ENCODE measurements at places on chromosomes 13 and 19. TPM values are rescaled to one million over a fixed set of nuclear protein-coding genes. Genes with fewer than 3 reads are reported as not detected.

Gene DCT
- total RNA-seq: not detected

Gene ATP4B
- total RNA-seq: not detected

DNA sequence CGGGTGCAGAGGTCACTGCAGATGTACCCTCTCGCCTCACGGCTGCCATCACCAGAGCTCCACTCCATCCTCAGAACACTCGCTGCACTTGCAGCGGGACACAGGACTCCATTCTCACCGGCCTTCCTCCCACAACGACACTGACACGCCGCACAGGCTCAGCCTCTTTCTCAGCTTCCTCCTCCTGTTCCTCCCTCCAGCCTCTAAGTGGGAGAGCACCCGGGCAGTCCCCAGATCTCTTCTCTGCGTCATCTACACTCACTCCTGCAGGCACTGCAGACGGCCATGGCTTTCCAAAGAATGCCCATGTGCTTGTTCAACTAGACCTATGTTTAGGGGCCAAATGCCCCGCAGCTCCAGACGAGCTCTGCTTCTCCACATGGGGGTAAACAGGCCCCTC is 14.3 kb upstream of the FKRP start:
- DNase-seq: no peak

Gene APC2
- total RNA-seq: under 0.01 TPM

- no peak for DNase-seq
Observed at GRCh38 chr13:31468114-31468902, 268.5 kb downstream of the B3GLCT start.

DNA sequence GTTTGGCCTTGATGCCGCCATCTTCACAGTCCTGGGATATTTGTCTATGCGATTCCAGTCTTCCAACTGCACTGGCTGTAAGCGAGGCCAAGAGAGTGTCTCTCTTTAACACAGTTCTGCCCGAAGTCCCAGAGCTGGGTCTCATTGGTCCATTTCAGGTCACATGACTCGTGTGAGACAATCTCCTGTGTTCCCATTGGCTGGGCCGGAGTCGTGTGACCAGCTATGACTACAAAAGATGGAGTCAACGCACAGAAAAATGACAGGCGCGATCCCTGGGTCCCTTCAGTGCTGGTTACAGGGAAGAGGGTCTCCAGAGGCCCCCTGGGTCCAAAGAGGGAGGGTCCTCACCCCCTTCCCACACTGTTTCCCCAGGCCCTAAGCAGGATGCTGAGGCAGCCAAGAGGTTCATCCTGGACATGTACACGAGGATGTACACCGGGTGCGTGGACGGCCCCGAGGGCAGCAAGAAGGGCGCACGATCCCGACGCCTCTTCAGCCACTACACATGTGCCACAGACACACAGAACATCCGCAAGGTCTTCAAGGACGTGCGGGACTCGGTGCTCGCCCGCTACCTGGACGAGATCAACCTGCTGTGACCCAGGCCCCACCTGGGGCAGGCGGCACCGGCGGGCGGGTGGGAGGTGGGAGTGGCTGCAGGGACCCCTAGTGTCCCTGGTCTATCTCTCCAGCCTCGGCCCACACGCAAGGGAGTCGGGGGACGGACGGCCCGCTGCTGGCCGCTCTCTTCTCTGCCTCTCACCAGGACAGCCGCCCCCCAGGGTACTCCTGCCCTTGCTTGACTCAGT is 15.9 kb upstream of the S1PR4 start:
- DNase-seq: no peak

Gene CTXN1
- 2.0 TPM for total RNA-seq

- DNase-seq: peak; percentile 63
Observed at GRCh38 chr19:4557144-4557970, 2.1 kb downstream of the SEMA6B start.

DNA sequence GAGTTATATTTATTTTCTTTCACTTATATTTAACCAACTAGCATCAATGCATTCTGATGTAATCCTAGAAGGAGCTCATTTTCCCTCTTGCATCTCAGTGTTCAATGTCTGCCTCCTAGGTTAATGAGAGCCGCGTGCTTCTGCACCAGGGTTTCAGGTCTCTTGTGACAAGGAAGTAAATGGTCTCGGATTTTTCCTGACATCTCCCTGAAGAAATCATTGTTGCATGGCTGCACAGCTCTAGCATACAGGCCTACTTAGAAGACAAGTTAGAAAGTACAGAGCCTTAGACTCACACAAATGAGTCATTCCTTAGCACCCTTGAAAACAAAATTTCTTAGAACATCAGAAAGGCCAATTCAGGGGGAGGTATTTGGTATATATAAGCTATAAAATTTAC is 57.2 kb upstream of the KLF12 start:
- no peak for DNase-seq

Gene TPP2
- 34.7 TPM for total RNA-seq

DNA sequence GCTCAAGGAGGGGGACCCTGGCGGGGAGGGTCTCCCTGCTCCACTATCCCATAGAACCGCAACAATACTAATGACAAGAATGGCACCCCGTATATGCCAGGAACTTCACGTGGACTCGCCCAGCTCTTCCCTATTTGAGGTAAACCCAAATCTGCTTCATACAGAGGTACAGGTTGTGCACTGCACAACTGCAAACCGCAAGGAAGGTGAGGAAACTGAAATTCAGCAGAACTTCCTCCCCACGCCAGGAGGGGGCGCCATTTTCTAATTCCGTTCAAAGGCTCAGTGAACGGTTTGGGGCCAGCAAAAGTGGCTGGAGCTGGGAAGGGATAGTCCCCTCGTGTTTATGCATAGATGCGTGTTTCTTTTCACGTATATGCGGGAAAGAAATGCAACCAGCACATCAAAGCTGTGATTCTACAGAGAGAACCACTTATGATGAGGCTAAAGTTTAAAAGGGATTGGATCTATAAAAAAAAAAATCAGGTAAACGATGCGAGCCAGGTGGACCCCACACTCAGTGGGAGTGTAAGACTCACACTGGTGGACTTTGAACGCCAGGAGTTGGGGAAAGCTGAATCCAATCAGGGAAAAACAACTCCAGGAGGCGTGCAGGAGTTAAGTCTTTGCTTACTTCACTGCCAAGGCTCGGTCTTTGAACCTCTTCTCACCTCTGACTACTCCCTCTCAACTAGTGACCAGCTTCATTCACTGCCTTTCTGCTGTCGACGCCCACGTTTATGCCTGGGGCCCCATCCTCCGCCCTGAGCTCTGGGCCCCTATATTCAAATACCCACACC is 20.3 kb downstream of the C19orf81 start:
- DNase-seq: peak; percentile 56

DNA sequence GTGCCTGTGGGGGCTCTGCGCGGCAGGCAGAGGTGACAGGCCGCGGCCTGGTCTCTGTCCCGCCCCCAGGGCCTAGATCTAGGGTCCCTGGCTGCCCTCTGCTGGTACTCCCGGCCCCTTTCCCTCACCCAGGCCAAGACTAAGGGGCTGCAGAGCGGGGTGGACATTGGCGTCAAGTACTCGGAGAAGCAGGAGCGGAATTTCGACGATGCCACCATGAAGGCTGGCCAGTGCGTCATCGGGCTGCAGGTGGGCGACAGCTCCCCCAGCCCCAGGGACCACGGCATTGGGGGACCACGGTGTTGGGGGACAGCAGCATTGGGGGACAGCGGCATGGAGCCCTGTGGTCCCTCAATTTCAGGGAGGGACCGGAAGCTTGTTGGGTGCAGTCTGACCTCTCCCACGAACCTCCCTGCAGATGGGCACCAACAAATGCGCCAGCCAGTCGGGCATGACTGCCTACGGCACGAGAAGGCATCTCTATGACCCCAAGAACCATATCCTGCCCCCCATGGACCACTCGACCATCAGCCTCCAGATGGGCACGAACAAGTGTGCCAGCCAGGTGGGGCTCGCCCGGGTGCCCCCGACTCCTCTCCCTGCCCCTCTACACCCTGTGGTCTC is 3.8 kb upstream of the ABCA7 start:
- DNase-seq: no peak

DNA sequence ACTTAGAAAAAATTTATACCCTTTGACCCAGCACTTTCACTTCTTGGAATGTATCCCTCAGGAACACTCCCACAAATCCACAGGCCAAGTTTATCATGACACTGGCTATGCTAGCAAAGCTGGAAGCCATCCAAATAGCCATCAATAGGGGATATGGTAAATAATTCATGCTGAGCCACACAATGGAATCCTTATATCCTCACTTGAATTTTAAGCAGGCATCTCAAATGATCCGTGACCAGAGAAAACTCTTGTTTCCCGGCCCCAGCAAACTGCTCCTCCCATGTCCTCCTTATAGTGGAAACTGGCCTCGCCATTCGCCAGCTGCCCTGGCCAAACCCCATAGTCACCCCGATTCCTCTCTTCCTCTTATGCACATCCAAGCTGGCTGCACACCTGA is 37.6 kb downstream of the GRIK5 start:
- no peak for DNase-seq

Gene GRIK5
- total RNA-seq: not detected

GRCh38 chr19:38658462-38659306 is 11.2 kb downstream of the ACTN4 start:
- peak; percentile 82 for DNase-seq

DNA sequence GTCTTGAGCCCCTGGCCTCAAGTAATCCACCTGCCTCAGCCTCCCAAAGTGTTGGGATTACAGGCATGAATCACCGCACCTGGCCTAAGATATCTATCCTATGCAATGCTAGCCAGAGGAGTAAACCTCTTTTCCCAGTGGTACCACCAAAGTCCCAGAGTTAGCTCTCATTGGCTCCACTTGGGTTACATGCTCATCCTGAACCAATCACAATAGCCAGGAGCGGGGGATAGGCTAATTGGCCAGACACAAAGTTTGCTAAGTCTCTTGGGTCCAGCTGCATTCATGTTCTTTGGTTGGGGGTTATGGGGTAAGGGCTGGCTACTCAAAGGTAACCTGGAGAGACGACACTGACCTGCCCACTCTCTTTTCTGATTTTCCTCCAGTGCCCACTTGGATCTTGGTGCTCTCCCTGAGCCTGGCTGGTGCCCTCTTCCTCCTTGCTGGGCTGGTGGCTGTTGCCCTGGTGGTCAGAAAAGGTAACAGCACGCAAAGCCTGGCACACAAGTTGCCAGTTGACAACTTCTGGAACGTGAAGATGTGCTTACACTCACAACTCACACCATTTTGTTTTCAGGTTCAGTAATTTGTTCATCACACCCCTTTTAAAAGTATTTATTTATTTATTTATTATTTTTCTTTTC is 7.8 kb downstream of the C19orf38 start:
- peak; percentile 37 for DNase-seq

Gene PCDH17
- total RNA-seq: 2.2 TPM

- DNase-seq: no peak
Observed at GRCh38 chr19:8371011-8371804, 7.3 kb downstream of the ANGPTL4 start.

DNA sequence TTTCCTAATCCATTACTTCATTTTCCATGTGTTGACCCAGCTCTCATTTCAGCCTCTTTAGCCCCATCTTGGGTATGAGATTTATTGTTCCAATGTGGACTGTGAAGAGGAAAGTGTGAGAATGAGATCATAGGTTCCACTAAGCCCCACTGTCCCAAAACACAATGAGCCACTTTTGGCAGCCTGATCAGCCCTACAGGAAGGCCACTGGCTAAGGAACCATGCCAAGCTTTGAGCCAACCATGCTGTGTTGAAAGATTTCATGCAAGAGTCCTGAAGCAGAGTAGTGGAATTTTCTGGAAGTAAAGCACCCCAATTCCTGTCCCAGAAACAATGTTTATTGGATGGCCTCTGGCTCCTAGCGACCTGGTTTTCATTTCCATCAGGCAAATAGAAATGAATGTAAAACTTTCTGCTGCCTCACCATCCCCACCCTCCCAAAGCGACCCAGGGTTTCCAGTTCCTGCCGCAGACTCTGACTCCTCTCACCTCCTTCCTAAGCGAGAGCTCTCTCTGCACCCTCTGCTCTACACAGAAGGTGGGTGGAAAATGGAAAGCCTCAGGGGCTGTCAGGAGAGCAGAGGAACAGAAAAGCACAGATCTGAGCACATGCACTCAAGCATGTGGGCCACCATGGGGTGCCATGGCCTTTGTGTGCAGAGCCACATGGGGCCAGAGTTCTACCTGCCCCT is 73.1 kb downstream of the KCTD12 start:
- DNase-seq: peak; percentile 68

DNA sequence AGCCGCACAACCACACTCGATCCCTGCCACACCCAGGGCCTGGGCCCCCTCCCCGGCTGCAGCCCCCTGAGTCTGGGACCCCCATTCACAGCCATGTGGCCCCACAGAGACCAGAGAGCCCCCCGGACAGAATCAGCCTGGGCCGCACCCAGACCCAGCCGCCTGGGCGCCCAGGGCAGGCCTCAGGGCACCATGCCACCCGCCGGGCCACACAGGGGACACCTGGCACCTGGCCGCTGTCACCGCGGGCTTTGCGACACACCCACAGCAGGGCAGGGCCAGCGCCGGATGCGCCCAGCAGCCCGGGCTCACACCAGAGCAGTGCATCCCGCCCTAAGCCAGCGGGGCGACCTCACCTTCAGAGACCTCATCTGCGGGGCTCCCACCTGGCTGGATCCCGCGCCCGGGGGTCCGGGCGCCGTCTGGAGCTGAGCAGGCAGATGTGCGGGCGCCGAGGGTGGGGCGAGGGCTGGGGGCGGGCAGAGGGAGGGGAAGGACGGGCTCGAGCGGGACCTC is 443 bp downstream of the TBXA2R start:
- DNase-seq: peak; percentile 28

DNA sequence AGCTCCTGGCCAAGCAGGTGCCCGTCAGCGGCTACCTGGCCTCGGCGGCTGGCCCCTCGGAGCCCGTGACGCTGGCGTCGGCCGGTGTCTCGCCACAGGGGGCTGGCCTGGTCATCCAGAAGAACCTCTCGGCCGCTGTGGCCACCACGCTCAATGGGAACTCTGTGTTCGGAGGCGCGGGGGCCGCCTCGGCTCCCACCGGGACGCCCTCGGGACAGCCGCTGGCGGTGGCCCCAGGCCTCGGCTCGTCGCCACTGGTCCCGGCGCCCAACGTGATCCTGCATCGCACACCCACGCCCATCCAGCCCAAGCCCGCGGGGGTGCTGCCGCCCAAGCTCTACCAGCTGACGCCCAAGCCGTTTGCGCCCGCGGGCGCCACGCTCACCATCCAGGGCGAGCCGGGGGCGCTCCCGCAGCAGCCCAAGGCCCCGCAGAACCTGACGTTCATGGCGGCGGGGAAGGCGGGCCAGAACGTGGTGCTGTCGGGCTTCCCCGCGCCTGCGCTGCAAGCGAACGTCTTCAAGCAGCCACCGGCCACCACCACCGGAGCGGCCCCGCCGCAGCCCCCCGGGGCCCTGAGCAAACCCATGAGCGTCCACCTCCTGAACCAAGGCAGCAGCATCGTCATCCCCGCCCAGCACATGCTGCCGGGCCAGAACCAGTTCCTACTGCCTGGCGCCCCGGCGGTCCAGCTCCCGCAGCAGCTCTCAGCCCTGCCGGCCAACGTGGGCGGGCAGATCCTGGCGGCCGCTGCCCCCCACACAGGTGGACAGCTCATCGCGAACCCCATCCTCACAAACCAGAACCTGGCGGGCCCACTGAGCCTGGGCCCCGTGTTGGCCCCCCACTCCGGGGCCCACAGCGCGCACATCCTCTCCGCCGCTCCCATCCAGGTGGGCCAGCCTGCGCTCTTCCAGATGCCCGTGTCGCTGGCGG is 33.0 kb upstream of the EHD2 start:
- no peak for DNase-seq

Gene WDR88
- total RNA-seq: not detected

Gene EDNRB
- total RNA-seq: 211 TPM

Gene OR7A5
- total RNA-seq: not detected

- DNase-seq: no peak
Observed at GRCh38 chr19:23474172-23474571, 78.9 kb upstream of the ZNF91 start.
